ENCODE measurements at places on chromosomes 7 and 10.

DNA sequence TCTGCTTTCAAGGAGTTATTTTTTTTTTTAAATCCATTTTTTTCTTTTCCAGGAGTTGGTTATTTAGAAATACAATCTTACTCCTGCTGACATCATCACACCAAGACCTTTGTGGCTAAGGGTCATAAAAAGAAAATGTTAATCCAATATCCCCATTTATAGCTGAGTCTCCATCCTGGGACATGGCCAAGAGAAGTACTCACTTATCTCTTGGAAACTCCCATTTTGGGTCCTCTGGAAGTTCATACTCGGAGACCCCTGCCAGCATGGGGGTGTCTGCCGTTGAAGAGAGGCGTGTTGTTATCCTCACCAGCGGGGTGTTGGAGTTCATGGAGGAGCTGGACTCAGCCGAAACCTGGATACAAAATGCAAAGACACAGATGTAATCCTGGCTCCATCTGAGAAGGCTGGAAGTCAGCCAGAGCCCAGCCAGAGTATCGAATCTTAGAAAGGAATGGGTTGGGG, 94.6 kb downstream of the FGFR2 start:
- H3K36me3 ChIP-seq: no peaks in the 10 kb centered on the region
- no peaks in the 10 kb centered on the region for H3K4me1 ChIP-seq

DNA sequence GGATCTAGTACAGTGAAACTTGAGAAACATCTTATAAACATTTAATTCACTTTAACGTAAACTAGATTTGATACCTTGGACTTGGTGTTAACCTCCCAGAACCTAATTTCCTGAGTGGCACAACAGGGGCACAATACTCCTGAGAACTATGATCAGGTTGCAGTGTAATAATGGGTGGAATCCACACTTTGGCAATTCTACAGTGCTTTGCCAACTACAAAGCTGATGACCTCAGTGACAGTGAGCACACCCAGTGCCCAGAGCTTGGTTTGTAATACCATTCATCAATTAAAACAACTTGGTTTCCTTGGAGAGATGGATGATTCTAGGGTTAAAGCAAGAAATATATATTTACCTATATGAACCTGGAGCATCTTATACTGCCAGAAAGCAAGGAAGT, 379.2 kb downstream of the NRG3 start:
- H3K27ac ChIP-seq: no peak overlapping the region
- no peaks in the 10 kb centered on the region for H3K36me3 ChIP-seq
- no peaks in the 10 kb centered on the region for H3K27me3 ChIP-seq
- H3K4me3 ChIP-seq: no peak overlapping the region
- DNase-seq: no peak
- H3K4me1 ChIP-seq: no peaks in the 10 kb centered on the region

DNA sequence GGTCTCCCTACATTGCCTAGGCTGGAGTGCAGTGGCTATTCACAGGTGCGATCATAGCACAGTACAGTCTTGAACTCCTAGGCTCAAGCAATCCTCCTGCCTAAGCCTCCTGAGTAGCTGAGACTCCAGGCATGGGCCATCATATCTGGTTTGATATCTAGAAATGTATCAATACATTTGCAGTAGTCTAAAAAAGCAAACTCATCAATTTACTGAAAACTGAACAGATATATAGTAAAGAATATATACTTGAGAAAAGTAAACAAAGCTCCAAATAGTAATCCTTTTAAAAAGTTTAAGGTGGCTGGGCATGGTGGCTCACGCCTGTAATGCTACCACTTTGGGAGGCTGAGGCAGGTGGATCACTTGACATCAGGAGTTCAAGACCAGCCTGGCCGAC, 57.1 kb upstream of the KMT2C start:
- no peaks in the 10 kb centered on the region for H3K4me1 ChIP-seq
- no peaks in the 10 kb centered on the region for H3K36me3 ChIP-seq
- no peak for DNase-seq
- no peak overlapping the region for H3K4me3 ChIP-seq
- H3K27ac ChIP-seq: no peak overlapping the region
- H3K27me3 ChIP-seq: no peaks in the 10 kb centered on the region

- peaks cover 57% of the 10 kb centered on the region for H3K4me1 ChIP-seq
- no peak overlapping the region for H3K4me3 ChIP-seq
- H3K36me3 ChIP-seq: peaks cover 17% of the 10 kb centered on the region
- no peak overlapping the region for H3K27ac ChIP-seq
Measured at GRCh38 chr10:104333728-104334373, 4.4 kb downstream of the ITPRIP start.

DNA sequence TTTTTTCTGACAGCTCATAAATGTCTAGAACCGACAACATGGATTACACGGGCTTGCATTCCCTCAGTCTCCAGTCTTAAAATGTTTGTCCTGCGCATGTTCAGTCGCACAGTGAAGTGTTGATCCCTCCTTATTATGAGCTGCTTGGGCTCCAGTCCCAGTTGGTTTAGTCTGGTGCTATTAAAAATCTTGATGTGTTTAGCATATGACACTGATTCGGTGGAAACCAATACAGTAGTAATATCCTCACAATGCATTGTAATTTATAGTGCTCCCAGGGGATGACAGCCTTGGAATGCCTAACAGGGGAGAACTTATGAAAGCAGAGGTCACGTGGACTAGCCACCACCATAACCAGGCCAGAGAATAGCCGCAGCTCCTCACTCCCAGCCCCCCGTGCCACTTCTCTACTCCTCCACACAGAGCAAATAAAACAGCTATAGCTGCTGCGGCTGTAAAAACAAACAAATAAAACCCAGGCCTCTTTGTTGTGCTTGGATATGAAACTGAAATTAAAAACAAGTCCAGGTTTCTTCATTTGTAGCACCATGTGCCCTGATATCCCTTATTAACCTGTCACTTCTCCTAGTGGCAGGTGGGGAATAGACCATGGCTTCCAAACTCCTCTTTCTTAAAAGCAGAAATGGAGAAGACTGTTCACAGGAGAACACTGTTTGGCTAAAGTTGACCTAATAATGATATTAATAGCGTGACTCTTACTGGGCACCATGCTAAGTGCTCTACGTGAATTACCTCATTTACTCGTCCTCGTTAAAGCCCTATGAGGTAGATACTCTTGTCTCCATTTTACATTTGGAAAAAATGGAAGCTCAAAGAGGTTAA, 7.7 kb downstream of the DPCD start:
- no peak overlapping the region for H3K27ac ChIP-seq
- H3K4me1 ChIP-seq: no peaks in the 10 kb centered on the region
- H3K36me3 ChIP-seq: no peaks in the 10 kb centered on the region
- H3K4me3 ChIP-seq: no peak overlapping the region
- no peak for DNase-seq
- H3K27me3 ChIP-seq: no peaks in the 10 kb centered on the region

DNA sequence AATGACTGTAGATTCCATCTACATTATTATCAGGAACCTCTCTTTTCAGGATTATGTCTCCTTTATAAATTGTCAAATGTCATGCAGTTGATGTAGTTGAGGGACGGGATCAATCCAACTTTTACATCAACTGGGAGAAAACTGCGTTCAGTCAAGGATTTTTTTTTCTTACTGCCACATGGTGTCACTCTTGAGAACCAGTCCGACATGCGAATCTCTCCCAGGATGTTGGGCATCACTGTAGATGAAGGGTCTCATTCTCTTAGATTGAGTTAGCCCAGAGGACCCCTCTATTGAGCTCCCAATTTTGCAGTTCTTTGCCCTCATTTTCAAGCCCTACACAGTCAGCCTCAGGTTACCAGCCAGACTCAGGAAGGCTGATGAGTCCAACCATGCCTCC, 120.3 kb upstream of the PTPRZ1 start:
- no peak overlapping the region for H3K4me3 ChIP-seq
- no peak overlapping the region for H3K27ac ChIP-seq
- no peaks in the 10 kb centered on the region for H3K27me3 ChIP-seq
- no peak for DNase-seq

- H3K4me3 ChIP-seq: no peak overlapping the region
- no peaks in the 10 kb centered on the region for H3K4me1 ChIP-seq
- peaks cover 2% of the 10 kb centered on the region for H3K27me3 ChIP-seq
- H3K36me3 ChIP-seq: no peaks in the 10 kb centered on the region
Measured at GRCh38 chr10:122674781-122675180, 24.9 kb downstream of the C10orf120 start.

GRCh38 chr7:12431886-12432556, 28.4 kb upstream of the VWDE start:
- H3K27ac ChIP-seq: no peak overlapping the region
- no peaks in the 10 kb centered on the region for H3K27me3 ChIP-seq
- no peaks in the 10 kb centered on the region for H3K36me3 ChIP-seq
- H3K4me3 ChIP-seq: no peak overlapping the region

GRCh38 chr10:60405172-60405571, 15.5 kb upstream of the ANK3 start:
- no peaks in the 10 kb centered on the region for H3K4me1 ChIP-seq
- no peak overlapping the region for H3K4me3 ChIP-seq
- no peak overlapping the region for H3K27ac ChIP-seq

DNA sequence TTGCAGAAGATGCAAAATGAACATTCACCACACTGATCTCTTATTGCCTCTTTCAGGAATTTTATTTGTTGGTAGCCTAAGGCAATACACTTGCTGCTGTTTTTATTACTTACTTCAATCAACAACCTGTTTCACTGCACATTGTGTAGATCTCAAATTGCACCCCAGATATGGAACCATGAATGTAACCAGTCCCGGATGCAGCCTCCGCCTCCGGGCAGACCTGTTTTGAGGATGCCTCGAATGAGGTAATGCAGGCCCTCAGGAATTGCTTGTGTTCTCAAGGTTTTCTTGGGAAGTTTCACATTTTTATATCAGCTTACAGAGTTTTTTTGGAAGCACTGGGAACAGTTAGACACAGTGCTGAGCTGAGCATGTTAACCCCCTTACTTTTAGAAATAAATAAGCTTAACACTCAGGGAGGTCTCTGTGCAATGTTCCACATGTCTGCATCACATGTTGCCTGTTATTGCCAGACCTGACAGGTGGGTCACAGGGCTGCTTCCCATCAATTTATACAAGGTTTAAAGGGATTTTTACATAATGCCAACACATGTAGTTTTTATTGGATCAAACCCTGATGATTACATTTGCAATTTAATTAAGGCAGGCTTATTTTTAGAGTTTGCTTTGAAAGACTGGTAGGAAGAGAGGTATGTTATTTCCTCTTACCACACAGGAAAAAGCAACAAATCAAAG, 193.1 kb upstream of the POM121L12 start:
- H3K4me3 ChIP-seq: no peak overlapping the region
- no peaks in the 10 kb centered on the region for H3K27me3 ChIP-seq
- no peak for DNase-seq
- no peaks in the 10 kb centered on the region for H3K36me3 ChIP-seq

- no peak overlapping the region for H3K4me3 ChIP-seq
- H3K27me3 ChIP-seq: no peaks in the 10 kb centered on the region
- no peaks in the 10 kb centered on the region for H3K4me1 ChIP-seq
- DNase-seq: no peak
- H3K27ac ChIP-seq: no peak overlapping the region
- no peaks in the 10 kb centered on the region for H3K36me3 ChIP-seq
Measured at GRCh38 chr7:46619723-46620310, 698.7 kb upstream of the IGFBP3 start.

Data from DND-41 (cell line).